Activated CD8-positive, alpha-beta memory T cell treated with anti-CD3 and anti-CD28 coated beads, Interleukin-2, amount 10 ng/mL, durations not matched to agents 7 days and 5 days (primary cell): ENCODE measurements at places on chromosomes 2 and 18.

DNA sequence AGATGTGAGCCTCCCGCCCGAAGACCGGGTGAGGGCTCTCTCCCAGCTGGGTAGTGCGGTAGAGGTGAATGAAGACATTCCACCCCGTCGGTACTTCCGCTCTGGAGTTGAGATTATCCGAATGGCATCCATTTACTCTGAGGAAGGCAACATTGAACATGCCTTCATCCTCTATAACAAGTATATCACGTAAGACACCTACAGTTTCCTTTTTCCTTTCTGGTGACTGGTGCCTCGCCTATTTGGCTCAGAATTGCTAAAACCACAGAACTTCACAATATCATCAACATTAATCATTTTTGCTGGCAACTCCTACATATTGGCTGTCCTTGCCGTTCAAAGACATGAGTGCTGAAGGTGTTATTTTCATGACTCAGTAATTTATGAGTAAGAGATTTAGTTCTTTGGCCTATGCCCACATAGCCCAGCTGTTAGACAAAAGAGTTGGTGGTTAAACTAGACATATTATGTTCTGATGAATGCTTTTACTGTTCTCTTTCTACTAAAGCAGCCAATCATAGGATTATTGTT lies 2.2 kb downstream of the STAMBP start:
- DNase-seq: no peak

DNA sequence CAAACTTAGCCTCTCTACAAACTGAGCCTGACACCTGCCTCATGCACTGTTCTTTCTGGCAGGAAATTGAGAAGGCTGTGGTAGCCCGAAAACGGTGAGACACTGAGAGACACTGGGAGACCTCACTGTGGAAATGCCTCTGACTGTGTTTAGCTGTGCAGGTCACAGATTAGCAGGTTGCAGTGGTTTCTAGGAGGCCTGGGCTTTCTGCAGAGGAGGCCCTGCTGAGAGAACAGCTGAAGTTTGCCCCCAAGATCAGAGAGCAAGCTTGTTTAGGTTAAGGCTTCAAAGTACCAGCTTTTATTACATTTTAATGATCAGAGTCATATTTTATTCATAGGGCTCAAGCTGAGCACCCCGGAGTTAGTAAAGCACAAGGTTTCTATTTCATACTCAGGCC lies 68.7 kb upstream of the LYPD6 start:
- no peak for DNase-seq

GRCh38 chr18:23377669-23378301 lies 75.3 kb upstream of the RIOK3 start:
- no peak for DNase-seq

GRCh38 chr18:36015629-36016028 lies 43.1 kb downstream of the RMP24 start:
- no peak for DNase-seq

DNA sequence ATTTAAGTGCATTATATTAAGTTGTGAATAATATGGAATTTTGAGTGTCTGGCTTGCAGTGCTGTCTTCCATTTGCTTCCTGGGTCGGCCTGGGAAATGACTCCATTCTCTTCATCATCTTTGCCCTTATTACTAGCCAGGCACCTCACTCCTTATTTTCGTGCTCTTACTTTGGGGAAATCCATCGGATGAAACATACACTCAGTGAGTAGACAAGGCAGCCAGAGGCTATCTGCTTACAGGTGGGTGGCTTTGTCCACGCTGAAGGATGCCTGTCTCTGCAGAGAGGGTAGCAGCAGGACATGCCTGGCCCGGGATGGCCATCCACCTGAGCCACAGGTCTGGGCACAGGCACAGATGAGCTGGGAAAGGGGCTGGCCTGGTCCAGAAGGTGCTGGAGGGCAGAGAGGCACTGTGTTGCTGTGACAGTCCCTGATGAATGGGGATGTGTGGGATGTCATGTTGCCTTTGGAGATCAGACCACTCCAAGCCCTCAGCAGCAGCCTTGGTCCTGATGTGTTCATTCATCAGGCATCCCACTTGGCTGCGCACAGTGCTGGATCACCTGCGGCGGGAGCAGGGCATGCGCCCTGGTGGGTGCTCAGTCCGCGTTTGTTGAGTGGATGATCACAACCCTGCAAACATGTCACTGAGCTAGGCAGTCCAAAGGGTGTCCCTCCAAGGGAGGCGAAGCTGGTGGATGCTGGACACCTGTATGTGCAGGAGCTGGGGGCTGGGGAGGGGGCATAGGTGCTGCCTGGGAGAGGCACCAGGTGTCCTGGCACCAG lies 236.0 kb downstream of the LDLRAD4 start:
- no peak for DNase-seq

- no peak for DNase-seq
Measured at GRCh38 chr2:204571911-204572310, 26.6 kb downstream of the PARD3B start.

DNA sequence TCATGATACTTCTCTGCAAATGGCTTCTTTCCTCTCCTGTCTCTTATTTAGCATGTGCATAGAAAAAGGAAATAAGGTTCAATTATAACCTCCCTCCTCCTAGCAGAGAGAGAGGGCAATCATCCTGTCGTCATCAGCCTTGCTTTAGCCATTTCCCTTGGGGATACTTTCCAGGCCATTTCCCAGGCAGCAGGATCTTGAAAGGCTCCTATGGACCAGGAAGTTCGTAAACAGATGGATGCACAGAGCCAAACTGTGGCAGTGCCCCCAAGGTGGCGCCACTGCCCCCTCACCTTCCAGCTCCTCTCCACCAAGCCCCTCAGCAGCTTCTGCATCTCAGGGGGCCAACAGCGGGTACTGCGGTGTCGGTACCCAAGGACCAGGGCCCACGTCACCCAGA lies 157.4 kb downstream of the DTNA start:
- no peak for DNase-seq

DNA sequence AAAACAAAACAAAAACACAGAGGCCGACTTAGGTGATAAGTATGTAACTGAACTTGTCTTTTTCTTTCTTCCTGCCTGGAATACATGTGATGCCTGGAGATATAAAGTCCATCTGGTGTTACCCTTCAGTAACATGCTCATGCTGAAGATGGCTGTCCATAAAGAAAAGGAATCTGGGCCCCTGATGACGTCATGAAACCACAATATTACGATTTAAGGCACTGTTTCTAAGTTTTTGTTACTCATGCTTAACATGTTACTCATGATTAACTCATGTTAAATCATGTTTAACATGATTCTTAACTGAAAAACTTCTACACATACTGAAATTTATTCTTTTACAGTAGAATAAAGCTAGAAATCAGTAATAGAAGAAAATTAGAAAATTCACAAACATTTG lies 49.0 kb downstream of the STRADB start:
- no peak for DNase-seq

DNA sequence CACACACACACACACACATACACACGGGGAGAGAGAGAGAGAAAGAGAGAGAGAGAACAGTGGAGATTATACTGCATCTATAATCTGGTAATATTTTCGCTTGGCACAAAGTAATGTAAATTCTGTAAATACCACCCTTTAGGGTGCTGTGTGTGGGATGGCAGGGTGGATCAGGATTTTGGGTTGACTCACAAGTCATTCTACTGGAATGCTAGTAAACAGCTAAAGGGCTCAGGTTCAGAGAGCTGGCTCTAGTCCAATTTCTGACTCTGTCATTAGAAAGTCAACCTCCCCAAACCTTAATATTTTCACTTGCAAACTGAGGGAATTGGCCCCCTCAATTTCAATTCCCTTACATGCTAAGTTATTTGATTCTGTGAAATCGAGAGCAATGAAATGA lies 308.3 kb downstream of the TSN start:
- no peak for DNase-seq

- no peak for DNase-seq
Measured at GRCh38 chr18:78323453-78324197, 656.0 kb upstream of the SALL3 start.

- DNase-seq: no peak
Measured at GRCh38 chr2:15832849-15833680, 107.3 kb upstream of the MYCN start.

DNA sequence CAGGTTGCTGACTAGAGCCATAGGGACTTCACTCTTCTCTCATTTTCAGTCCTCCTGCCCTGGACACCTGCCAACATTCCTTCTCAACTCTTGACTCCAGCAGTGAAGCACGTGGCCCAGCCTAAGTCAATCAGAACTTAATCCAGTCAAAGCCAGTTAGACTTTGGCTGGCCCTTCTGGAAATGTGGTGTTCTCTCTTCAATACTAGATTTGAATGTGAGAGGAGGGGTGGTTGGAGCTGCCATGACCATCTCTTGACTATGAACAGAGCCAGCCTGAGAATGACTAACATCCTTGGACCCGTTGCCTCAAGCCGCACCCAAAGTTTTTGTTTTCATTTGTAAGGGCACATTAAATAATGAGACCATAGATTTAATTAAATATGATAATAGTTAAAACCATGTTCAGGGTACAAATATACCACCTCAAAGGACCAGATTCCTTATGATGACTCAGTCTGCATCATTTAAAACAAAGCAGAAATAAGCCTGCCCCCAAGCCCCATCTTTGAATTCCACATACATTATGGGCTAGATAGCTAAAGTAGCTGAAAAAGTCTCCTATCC lies 49.7 kb upstream of the RASGRP3 start:
- no peak for DNase-seq

- no peak for DNase-seq
Measured at GRCh38 chr2:138218397-138218796, 254.1 kb downstream of the HNMT start.

GRCh38 chr2:96788442-96789244 lies 27.4 kb upstream of the CNNM3 start:
- DNase-seq: no peak

GRCh38 chr2:230944123-230944653 lies 19.1 kb upstream of the GPR55 start:
- DNase-seq: peak; percentile 89

- DNase-seq: peak; percentile 61
Measured at GRCh38 chr2:37156071-37156856, 516 bp downstream of the EIF2AK2 start.

- no peak for DNase-seq
Measured at GRCh38 chr2:223554923-223555322, 47.2 kb downstream of the SCG2 start.

- DNase-seq: no peak
Measured at GRCh38 chr2:33670392-33670937, 71.4 kb upstream of the FAM98A start.

GRCh38 chr2:104574367-104574766 lies 279.5 kb upstream of the POU3F3 start:
- no peak for DNase-seq
